ENCODE measurements at places on chromosomes 12 and 14. TPM values are rescaled to one million over a fixed set of nuclear protein-coding genes. Genes with fewer than 3 reads are reported as not detected.

CCDC177 gene
- not detected for total RNA-seq

NABP2 gene
- 27.0 TPM for total RNA-seq

DNA sequence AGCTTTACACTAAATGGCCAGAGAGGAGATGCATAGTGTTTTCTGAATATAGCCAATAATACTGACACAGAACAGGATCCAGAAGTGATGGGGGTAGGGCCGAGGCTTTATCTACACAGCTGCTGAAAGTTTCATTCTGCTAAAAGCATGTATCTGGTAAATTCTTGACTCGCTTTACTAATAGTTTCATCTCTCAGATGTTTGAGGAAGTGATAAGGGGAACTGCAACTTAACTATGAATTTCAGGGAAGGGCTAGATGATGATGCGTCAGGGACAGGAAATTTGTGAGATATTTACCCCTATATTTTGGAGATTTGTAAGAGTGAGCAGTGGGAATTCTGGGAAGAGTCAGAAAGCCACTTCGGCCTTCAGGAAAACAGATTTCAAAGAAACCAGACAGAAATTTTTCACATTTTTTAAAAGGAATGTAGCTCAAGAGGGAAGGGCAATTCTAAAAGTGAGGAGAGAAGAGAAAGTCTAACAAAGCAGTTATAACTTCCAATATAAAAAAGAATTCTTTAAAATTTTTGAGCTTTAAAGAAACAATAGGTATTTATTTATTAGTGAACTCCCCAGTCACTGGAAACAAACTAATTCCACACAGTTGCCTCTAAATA lies 243.1 kb downstream of the BCAT1 start:
- no peak overlapping the region for H3K4me3 ChIP-seq
- H3K36me3 ChIP-seq: no peaks in the 10 kb centered on the region
- no peak overlapping the region for H3K27ac ChIP-seq

- DNase-seq: no peak
- no peaks in the 10 kb centered on the region for H3K27me3 ChIP-seq
- H3K4me1 ChIP-seq: no peaks in the 10 kb centered on the region
- H3K36me3 ChIP-seq: no peaks in the 10 kb centered on the region
- no peak overlapping the region for H3K4me3 ChIP-seq
These were observed 71.8 kb downstream of the SPATS2 start for GRCh38 chr12:49439042-49439441.

DNA sequence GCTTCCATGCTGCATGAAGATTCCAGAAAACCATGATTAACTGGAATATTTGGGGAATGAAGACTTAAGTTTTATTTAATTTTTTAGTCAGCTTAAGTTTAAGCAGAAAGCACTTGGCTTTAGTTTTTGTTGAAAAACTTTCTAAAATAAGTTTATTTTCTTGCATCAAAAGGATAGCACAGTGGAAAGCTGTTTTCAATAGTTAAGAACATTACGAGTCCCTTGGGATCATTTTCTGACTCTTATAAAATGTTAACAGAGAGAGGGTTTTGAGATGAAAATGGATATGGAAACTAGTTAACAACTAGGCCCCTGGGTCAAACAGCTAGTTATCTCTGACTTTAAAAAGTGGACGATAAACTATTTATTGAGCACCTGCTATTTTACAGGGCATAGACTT lies 181.9 kb upstream of the SLC38A2 start:
- H3K27ac ChIP-seq: no peak overlapping the region
- H3K4me3 ChIP-seq: no peak overlapping the region
- no peaks in the 10 kb centered on the region for H3K36me3 ChIP-seq
- DNase-seq: no peak

GRCh38 chr14:100416921-100417860 lies 94.1 kb downstream of the SLC25A47 start:
- no peaks in the 10 kb centered on the region for H3K27me3 ChIP-seq
- no peak for DNase-seq
- H3K27ac ChIP-seq: no peak overlapping the region
- no peaks in the 10 kb centered on the region for H3K36me3 ChIP-seq
- peaks cover 12% of the 10 kb centered on the region for H3K4me1 ChIP-seq
- no peak overlapping the region for H3K4me3 ChIP-seq

DNA sequence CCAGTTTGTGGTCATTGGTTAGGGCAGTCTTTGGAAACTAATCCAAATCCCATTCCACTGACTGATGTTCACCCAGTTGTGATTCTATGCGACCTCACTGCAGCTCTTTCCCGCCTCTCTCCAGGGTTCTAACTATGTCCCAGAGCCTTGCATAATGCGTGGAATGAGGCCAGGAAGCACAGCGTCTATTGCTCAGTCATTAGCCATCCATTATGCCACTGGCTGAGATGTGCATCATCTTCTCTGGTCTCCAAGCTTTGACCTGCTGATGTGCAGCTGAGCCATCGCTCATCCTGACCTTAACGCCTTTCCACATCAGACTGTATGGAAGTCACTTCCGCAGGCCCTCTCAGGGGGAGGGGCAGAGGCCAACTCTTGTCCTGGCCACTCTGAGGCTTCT lies 115.4 kb upstream of the VRK1 start:
- H3K27me3 ChIP-seq: no peaks in the 10 kb centered on the region
- H3K4me3 ChIP-seq: no peak overlapping the region
- no peaks in the 10 kb centered on the region for H3K36me3 ChIP-seq
- H3K4me1 ChIP-seq: no peaks in the 10 kb centered on the region
- no peak overlapping the region for H3K27ac ChIP-seq
- no peak for DNase-seq
